ENCODE measurements at places on chromosomes 11 and 22. TPM values are rescaled to one million over a fixed set of nuclear protein-coding genes. Genes with fewer than 3 reads are reported as not detected.

GRCh38 chr11:105177658-105178057 lies 38.1 kb upstream of the CARD18 start:
- DNase-seq, result no peak
- H3K4me3 ChIP-seq, result no peak overlapping the region
- no peaks in the 10 kb centered on the region for H3K27me3 ChIP-seq
- H3K4me1 ChIP-seq, result no peaks in the 10 kb centered on the region

DNA sequence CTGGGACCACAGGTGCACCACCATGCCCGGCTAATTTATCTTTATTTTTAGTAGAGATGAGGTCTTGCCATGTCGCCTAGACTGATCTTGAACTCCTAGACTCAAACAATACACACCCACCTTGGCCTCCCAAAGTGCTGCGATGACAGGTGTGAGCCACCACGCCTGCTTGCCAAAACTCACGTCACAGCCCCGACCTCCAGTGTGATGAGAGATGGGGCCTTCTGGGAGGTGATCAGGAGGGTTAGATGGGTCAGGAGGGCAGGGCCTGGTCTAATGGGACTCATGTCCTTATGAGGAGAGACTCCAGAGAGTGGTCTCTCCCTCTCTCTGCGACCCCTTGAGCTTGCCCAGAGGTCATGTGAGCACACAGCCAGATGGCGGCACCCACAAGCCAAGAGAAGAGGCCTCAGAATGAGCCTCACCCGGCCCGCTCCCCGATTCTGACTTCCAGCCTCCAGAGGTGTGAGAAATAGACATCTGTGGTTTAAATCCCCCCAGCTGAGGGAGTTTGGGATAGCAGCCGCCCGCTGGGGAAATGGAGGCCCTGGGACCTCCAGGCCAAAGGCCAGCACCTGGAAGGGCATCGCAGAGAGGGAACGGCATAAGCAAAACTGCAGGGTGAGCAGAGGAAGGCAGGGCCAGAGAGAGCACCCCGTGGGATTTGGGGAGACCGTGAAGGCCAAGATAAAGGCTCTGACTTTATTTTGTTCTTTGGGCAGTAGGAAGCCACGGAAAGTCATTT lies 24.1 kb upstream of the GAL start:
- no peaks in the 10 kb centered on the region for H3K36me3 ChIP-seq
- H3K4me3 ChIP-seq, result no peak overlapping the region
- DNase-seq, result no peak
- H3K4me1 ChIP-seq, result no peaks in the 10 kb centered on the region
- H3K27ac ChIP-seq, result no peak overlapping the region

SPTBN2 gene
- 49.1 TPM for total RNA-seq

- H3K27ac ChIP-seq, result no peak overlapping the region
- H3K36me3 ChIP-seq, result no peaks in the 10 kb centered on the region
- no peaks in the 10 kb centered on the region for H3K27me3 ChIP-seq
- H3K4me1 ChIP-seq, result no peaks in the 10 kb centered on the region
- H3K4me3 ChIP-seq, result no peak overlapping the region
- no peak for DNase-seq
These were observed 2.3 kb downstream of the PRR33 start for GRCh38 chr11:1889224-1889930.

NEAT1 gene
- 7.2 TPM for total RNA-seq

CHEK2 gene
- 100 TPM for total RNA-seq

GRCh38 chr11:18710545-18710944 lies 12.0 kb downstream of the TMEM86A start:
- DNase-seq, result no peak
- H3K27me3 ChIP-seq, result 0 out of 2 replicates have a peak, but pooled peaks cover under 1% of the 10 kb centered on the region
- H3K4me1 ChIP-seq, result peaks cover 5% of the 10 kb centered on the region
- no peak overlapping the region for H3K27ac ChIP-seq

DNA sequence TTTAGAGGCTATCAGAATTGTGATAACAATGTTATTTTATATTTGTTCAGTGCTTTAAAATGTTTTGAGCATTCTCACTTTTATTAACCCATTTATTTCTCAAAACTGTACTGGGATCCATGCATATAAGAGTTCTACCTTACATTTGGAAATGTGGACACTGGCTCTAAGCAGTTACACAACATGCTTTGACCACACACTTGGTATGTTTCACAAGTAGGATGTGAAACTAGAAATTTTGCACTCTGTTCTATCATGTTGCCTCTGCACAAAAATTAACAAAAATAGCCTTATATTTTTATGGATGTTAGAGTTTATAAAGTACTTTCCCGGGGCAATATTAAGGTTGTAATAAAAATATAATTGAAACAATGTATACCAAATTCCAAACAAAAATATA lies 126.9 kb upstream of the CHORDC1 start:
- DNase-seq, result no peak
- H3K27me3 ChIP-seq, result no peaks in the 10 kb centered on the region
- no peak overlapping the region for H3K27ac ChIP-seq
- H3K4me1 ChIP-seq, result no peaks in the 10 kb centered on the region
- no peaks in the 10 kb centered on the region for H3K36me3 ChIP-seq

- no peak overlapping the region for H3K4me3 ChIP-seq
- no peaks in the 10 kb centered on the region for H3K27me3 ChIP-seq
- peaks cover 18% of the 10 kb centered on the region for H3K4me1 ChIP-seq
- H3K36me3 ChIP-seq, result peaks cover 11% of the 10 kb centered on the region
- DNase-seq, result no peak
- no peak overlapping the region for H3K27ac ChIP-seq
These were observed 15.8 kb downstream of the CCND1 start for GRCh38 chr11:69656536-69657455.

RNF121 gene
- 37.7 TPM for total RNA-seq

PKP3 gene
- 18.7 TPM for total RNA-seq

GRCh38 chr22:41768430-41768829 lies 32.0 kb upstream of the CCDC134 start:
- H3K27ac ChIP-seq, result no peak overlapping the region
- H3K4me1 ChIP-seq, result no peaks in the 10 kb centered on the region

DNA sequence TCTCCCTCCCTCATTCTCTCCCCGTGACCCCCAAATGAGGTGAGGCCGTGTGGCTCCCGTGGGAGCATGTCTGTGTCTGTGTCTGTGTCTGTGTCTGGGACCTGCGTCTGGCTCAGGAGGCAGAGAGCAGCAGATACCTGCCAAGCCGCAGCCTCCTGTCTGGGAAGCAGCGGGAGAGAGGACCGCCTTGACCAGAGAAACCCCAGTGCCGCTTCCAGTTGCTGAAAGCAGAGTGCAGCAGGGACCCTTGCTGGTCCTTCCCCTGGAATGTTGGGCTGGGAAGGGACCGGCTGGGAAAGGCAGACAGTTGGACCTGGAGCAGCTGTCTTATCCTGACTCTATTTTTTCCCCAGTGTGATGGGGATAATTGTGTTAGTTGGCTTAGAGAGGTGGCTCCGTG lies 525 bp downstream of the CSDC2 start:
- peak overlapping the region; percentile 41 for H3K4me3 ChIP-seq
- peak; percentile 47 for DNase-seq
- no peaks in the 10 kb centered on the region for H3K27me3 ChIP-seq
- no peaks in the 10 kb centered on the region for H3K36me3 ChIP-seq
- H3K27ac ChIP-seq, result no peak overlapping the region
- H3K4me1 ChIP-seq, result peaks cover 26% of the 10 kb centered on the region

- H3K27me3 ChIP-seq, result no peaks in the 10 kb centered on the region
- no peak for DNase-seq
- H3K27ac ChIP-seq, result peak overlapping the region; percentile 36
- H3K36me3 ChIP-seq, result no peaks in the 10 kb centered on the region
- H3K4me1 ChIP-seq, result peaks cover 17% of the 10 kb centered on the region
These were observed 100.4 kb downstream of the ARL14EP start for GRCh38 chr11:30423279-30423648.

DNA sequence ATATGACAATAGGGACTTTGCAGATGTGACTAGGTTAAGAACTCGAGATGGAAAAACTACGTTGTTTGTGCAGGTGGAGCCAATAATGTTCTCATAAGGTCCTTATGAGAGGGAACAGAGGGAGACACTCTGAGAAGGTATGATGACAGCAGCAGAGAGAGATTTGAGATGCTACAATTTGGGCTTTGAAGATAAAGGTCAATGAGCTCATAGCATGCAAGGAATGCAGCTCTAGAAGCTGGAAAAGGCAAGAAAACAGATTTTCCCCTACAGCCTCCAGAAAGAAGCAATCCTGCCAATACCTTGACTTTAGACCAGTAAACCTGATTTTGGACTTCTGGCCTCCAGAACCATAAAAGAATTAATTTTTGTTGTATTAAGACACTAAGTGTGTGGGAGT lies 21.1 kb downstream of the FAM76B start:
- peak; percentile 35 for DNase-seq
- no peaks in the 10 kb centered on the region for H3K27me3 ChIP-seq
- no peak overlapping the region for H3K4me3 ChIP-seq
- H3K27ac ChIP-seq, result no peak overlapping the region

DNA sequence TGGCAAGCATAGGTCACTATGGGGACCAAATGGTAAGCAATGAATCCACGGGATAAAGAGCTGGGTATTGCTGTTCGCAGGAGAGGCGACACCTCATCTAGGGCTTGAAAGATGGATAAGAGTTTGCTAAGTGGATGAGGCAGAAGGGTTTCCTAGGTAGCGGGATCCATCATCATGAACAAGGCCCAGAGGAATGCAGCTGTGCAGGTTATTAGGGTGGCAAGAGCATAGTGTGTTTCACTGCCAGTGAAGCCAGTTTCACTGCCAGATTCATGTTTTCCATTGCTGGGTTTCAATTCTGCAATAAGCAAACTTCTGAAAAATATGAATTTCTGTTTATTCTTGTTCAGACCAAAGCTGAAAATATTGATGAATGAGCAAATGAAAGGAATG lies 27.2 kb downstream of the WEE1 start:
- H3K27ac ChIP-seq, result no peak overlapping the region
- no peaks in the 10 kb centered on the region for H3K27me3 ChIP-seq
- no peaks in the 10 kb centered on the region for H3K36me3 ChIP-seq
- DNase-seq, result no peak

- no peaks in the 10 kb centered on the region for H3K4me1 ChIP-seq
- H3K36me3 ChIP-seq, result no peaks in the 10 kb centered on the region
- no peak overlapping the region for H3K4me3 ChIP-seq
- no peak for DNase-seq
- H3K27ac ChIP-seq, result no peak overlapping the region
These were observed 242.2 kb upstream of the DDI1 start for GRCh38 chr11:103794262-103794661.

GRCh38 chr11:41005986-41006385 lies 453.5 kb downstream of the LRRC4C start:
- H3K27ac ChIP-seq, result no peak overlapping the region
- H3K4me3 ChIP-seq, result no peak overlapping the region
- no peaks in the 10 kb centered on the region for H3K27me3 ChIP-seq
- DNase-seq, result no peak
- 0 out of 2 replicates have a peak, but pooled peaks cover 3% of the 10 kb centered on the region for H3K4me1 ChIP-seq

- no peaks in the 10 kb centered on the region for H3K36me3 ChIP-seq
- H3K4me3 ChIP-seq, result no peak overlapping the region
- peaks cover 47% of the 10 kb centered on the region for H3K4me1 ChIP-seq
- no peaks in the 10 kb centered on the region for H3K27me3 ChIP-seq
- no peak for DNase-seq
These were observed 59.9 kb downstream of the FAT3 start for GRCh38 chr11:92284558-92284957.

DNA sequence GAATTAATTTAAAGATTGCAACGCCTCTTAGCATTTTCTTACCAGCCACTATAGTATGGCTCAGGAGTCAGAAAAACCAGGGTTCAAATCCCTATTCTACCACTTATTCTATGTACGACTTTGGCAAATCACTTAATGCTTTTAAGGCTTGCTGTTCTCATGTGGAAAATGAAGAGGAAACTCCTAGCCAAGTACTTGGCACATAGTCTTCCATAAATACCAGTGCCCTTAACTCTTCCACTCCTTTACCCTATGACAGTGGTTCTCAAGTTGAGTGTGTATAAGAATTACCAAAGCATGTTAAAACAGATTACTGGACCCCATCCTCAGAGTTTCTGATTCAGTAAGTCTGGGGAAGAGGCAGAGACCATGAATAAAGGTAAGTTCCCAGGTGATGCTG lies 107.6 kb downstream of the RBFOX2 start:
- DNase-seq, result no peak
- H3K4me3 ChIP-seq, result no peak overlapping the region
- no peak overlapping the region for H3K27ac ChIP-seq

- no peak overlapping the region for H3K4me3 ChIP-seq
- no peaks in the 10 kb centered on the region for H3K27me3 ChIP-seq
- H3K36me3 ChIP-seq, result no peaks in the 10 kb centered on the region
- H3K4me1 ChIP-seq, result 0 out of 2 replicates have a peak, but pooled peaks cover 7% of the 10 kb centered on the region
These were observed 190.0 kb downstream of the PGR start for GRCh38 chr11:100939571-100939970.

- no peaks in the 10 kb centered on the region for H3K36me3 ChIP-seq
- peak; percentile 52 for DNase-seq
- peaks cover 33% of the 10 kb centered on the region for H3K4me1 ChIP-seq
These were observed 38.7 kb upstream of the LINC01488 start for GRCh38 chr11:69442807-69443137.

FAM227A gene
- total RNA-seq, result 11.0 TPM

- no peak for DNase-seq
- no peak overlapping the region for H3K27ac ChIP-seq
- no peaks in the 10 kb centered on the region for H3K36me3 ChIP-seq
These were observed 83.6 kb downstream of the FEZ1 start for GRCh38 chr11:125412509-125412908.

GRCh38 chr11:131978351-131978750 lies 607.9 kb downstream of the NTM start:
- H3K36me3 ChIP-seq, result no peaks in the 10 kb centered on the region
- no peak overlapping the region for H3K4me3 ChIP-seq
- peak; percentile 49 for DNase-seq
- peak overlapping the region; percentile 67 for H3K27ac ChIP-seq

DNA sequence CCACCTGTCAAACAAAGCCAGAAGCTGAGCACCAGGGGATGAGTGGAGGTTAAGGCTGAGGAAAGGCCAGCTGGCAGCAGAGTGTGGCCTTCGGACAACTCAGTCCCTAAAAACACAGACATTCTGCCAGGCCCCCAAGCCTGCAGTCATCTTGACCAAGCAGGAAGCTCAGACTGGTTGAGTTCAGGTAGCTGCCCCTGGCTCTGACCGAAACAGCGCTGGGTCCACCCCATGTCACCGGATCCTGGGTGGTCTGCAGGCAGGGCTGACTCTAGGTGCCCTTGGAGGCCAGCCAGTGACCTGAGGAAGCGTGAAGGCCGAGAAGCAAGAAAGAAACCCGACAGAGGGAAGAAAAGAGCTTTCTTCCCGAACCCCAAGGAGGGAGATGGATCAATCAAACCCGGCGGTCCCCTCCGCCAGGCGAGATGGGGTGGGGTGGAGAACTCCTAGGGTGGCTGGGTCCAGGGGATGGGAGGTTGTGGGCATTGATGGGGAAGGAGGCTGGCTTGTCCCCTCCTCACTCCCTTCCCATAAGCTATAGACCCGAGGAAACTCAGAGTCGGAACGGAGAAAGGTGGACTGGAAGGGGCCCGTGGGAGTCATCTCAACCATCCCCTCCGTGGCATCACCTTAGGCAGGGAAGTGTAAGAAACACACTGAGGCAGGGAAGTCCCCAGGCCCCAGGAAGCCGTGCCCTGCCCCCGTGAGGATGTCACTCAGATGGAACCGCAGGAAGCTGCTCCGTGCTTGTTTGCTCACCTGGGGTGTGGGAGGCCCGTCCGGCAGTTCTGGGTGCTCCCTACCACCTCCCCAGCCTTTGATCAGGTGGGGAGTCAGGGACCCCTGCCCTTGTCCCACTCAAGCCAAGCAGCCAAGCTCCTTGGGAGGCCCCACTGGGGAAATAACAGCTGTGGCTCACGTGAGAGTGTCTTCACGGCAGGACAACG lies 11.7 kb downstream of the CXCR5 start:
- no peaks in the 10 kb centered on the region for H3K27me3 ChIP-seq
- H3K36me3 ChIP-seq, result no peaks in the 10 kb centered on the region
- peak overlapping the region; percentile 30 for H3K4me3 ChIP-seq

- DNase-seq, result no peak
- H3K27me3 ChIP-seq, result no peaks in the 10 kb centered on the region
- H3K36me3 ChIP-seq, result peaks cover 30% of the 10 kb centered on the region
- no peak overlapping the region for H3K27ac ChIP-seq
- no peaks in the 10 kb centered on the region for H3K4me1 ChIP-seq
These were observed 34.7 kb downstream of the DDIAS start for GRCh38 chr11:82936261-82936660.

OR8H2 gene
- not detected for total RNA-seq

PRCP gene
- 52.2 TPM for total RNA-seq

VSTM5 gene
- total RNA-seq, result 0.66 TPM
